ENCODE measurements at places on chromosomes 5 and 9.

DNA sequence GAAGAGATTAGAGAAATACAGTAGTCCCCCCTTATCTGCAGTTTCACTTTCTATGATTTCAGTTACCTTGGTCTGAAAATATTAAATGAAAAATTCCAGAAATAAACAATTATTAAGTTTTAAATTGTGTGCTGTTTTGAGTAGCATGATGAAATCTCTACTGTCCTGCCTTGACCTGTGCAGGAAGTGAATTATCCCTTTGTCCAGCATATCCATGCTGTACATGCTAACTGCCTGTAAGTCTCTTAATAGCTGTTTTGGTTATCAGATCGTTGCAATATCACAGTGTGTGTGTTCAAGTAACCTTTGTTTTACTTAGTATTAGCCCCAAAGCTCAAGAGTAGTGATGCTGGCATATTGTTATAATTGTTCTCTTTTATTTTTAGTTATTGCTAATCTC is 11.2 kb upstream of the JAK2 start:
- no peak for DNase-seq

DNA sequence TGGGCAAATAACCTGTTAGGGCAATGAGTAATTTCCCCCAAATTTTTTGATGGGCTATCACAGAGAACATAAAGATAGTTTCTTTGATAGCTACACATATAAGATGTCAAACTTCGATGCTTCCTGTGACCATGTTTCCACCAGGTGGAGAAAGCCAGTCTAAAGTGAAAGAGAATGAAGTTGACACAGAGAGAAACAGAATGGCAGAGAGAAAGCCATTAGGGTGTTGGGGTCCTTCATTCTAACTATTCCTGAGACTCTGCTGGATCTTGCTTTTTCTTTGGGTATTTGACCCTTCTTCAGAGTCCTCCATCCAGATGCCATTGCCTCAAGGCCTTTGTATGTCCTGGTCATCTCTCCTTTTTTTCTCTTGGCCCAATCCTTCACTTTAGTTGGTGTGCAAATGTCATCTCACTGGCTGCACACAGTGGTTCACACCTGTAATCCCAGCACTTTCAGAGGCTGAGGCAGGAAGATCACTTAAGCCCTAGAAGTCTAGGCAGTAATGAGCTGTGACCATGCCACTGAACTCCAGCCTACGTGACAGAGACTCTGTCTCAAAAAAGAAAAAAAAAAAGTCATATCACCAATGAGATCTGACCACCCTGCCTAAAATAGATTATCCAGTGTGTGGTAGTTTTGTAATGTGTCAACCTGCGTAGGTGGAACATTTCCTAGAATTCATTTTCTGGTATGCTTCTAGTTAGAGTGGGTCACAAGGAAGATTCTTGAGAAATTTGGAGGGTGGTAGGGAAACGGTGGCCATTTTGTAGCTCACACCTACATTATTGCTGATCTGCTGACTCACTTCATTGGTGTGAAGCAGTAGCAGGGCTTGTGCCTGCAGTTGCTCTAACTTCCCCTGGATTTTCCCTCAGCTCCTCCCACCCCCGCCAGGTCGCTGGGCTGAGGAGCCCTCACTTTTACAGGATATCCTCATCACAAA is 20.8 kb upstream of the KIF2A start:
- no peak for DNase-seq

GRCh38 chr5:150320044-150320613 is 17.4 kb upstream of the ARSI start:
- DNase-seq, result peak; percentile 73

- peak; percentile 58 for DNase-seq
These were observed 186.5 kb downstream of the ERCC6L2 start for GRCh38 chr9:96062031-96062430.

DNA sequence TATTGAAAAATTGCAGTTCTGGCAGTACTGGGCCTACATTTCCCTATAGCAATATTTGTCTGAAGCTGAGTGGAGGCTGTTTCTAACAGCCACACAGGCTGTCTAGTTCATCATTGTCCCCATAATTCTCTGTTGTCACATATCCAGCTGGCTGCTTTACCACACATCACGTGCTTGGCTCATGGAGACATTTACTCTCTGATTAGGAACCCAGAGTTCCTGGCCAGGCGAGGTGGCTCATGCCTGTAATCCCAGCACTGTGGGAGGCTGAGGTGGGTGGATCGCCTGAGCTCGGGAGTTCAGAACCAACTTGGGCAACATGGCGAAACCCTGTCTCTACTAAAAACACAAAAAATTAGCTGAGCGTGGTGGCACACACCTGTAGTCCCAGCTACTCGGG is 81.4 kb downstream of the PGM5 start:
- no peak for DNase-seq

- no peak for DNase-seq
These were observed 7.9 kb upstream of the HACD4 start for GRCh38 chr9:21039302-21039701.

- no peak for DNase-seq
These were observed 224.8 kb downstream of the MEF2C start for GRCh38 chr5:88657906-88658775.

DNA sequence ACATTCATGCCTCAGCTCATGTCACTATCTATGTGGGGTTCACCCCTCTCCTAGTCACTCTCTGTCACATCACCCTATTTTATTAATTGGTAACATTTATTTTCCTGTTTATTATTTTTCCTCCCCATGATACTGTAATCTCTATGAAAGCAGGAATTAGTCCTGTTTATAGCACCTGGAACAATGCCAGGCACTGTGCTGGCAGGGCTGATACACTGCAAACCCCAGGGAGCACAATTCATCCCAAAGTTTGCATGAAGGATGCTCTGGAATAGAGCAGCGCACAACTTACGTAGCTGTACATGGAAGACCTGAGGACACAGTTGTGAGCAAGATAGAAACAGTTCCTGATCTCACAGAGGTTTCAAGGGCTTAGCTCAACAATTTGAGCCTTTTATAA is 103.2 kb downstream of the NSG2 start:
- no peak for DNase-seq

DNA sequence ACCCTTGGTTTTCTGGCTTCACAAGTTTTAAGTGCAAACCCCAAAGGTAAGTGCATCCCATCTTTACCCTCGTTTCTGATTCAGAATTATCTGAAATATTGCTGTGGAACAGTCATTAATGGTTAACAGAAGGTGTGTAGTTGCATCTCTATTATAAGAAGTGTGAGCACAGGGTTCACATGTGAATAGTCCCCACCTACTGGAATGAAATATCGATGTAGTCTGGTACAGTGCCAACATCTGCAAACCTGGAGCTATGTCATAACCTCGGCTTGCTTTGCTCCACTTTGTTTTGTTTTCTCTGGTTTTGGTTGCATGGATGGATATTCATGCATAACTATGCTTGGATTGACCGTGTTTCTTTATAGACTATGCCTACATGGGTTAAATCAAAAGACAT is 12.6 kb downstream of the HTR4 start:
- no peak for DNase-seq

- peak; percentile 20 for DNase-seq
These were observed 906 bp downstream of the SLC25A51 start for GRCh38 chr9:37902796-37903646.

GRCh38 chr5:35644543-35644942 is 26.9 kb downstream of the SPEF2 start:
- no peak for DNase-seq

DNA sequence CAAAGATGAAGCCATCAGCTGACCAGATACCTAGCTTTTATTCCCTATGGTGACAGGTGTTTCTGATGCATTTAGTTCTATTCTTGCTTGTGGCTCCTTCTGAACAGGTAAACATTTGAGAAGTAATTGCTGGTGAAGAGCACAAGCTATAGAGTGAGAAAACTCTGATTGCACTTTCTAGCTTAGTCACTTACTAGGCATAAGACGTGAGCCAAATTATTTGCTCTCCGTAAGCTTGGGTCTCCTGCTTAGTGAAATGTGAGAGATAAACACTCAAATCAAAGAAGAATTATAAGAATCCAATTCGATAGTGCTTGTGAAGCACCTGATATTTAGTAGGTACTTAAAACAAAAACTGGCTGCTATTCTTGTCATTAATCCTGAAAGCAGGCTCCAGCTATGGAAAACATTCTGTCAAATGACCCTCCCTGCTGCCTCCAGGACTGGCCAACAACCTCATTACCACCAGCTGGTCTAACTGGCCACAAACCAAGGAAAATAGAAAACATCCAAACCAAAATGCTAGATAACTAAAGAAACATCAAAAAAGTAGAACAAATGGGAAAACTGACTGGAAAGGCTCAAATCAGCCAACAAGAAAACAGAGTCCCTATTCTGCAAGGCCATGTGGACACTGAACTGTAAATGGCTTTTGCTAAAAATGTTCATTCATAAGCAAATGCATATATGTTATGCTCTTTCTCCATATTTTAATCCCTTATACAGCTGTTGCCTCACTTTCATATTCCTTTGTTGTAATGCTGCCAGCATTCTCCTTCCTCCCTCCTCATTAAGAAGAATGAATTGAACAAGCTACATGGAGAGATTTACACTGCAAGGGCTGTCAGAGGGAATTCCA is 616.1 kb downstream of the DTWD2 start:
- DNase-seq, result no peak

GRCh38 chr9:135921749-135922310 is 14.5 kb upstream of the CAMSAP1 start:
- DNase-seq, result no peak

- DNase-seq, result peak; percentile 24
These were observed 2.8 kb upstream of the SPOCK1 start for GRCh38 chr5:137501846-137502406.

DNA sequence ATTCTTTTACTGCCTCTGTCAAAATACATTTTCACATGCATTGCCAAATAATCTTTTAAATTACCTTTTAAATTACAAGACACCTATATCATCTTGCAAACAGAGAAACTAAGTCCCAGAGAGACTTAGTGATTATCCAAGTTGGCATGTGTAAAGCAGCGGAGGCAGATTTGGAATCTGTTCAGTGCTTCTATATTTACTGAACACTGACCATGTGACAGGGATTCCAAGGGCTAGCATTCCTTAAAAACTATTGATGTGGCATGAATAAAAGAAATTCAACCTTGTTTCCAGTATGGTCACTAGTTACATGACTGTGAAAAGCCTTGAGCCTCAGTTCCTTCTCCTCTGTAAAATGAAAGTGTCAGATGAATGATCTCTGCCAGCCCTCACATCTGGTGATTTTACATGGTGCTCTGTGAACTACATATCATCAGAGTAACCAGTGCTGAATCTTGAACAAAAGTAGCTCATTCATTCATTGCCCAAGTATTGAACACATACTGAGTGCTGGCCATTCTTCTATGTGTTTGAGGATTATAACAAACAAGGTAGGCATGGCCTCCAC is 71.9 kb upstream of the PPP1R2B start:
- no peak for DNase-seq

DNA sequence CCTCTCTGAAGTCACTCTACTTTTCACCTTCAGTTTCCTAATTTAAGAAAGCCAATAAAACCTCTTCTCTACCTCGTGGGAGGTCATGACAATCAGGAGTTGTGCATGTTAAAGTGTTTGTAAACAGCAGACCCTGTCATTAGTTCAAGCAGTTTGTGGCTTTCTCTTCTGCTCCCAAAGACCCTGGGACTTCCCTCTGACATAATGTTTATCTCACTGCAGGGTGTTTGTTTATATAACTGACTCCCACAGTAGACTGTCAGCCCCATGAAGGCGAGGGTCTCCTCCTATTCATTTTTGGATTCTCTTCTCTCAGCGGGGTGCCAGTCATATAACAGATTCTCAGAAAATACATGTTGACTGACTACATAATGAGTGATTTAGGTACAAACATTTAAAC is 360.0 kb upstream of the ZNF462 start:
- DNase-seq, result no peak

- DNase-seq, result no peak
These were observed 1.8 kb upstream of the MAML1 start for GRCh38 chr5:179730852-179731251.

DNA sequence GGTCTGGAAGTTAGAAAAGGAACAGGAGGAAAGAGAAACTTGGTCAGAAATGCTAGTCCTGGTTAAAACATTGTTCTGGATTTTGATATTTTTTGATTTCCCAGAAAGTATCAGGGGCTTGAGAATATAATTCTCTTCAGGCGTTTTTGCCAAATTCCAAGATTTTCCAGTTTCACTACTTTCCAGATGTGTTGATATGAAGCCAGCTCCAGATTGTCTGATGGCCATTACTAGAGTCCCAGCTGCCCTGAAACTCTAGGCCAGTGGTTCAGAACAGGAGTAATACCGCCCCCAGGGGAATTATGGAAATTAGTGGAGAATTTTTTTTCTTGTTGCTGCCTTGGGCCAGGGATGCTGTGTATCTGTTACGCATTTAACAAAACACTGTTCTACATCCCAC is 88.6 kb downstream of the KCNN2 start:
- DNase-seq, result peak; percentile 32

DNA sequence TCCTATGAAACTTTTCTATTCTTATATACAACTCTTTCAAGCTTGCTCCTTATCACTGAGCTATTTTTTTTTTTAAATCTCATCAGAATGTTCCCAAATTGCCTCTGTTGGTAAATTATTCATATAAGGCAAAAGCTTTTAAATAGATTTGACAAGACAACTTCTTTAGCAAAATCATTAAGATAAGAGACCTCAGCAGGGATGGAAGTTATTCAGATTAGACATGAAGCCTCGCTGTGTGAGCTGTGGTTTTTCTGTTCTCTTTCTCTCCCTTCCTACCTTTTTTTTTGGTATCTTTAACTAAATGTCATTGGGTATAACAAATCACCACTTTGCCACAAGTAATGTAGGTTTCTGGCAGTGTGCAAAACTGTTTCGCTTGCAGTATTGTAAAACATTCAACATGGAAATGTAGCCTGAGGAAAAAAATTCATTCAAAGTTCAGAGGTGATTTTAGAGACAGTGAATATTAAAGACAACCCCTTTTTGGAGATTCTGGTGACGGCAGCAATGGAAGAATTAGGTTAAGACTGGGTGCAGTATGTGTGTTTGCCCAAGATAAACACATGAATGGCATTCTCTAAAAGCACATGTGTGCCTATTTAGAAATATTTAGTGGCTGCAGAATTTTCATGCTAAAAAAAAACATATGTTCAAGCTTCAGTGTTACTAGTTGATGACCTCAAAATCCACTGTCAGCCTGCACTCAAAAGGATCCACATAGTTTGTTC is 467.1 kb downstream of the ZNF608 start:
- peak; percentile 32 for DNase-seq

All from fibroblast of skin of scalp (primary cell).